CD8-positive, alpha-beta memory T cell (primary cell): ENCODE measurements at places on chromosomes 7 and 10.
A peak's percentile ranks its signal among the peaks of the same experiment; 100 is the strongest.

GRCh38 chr7:96952974-96953391 is 52.4 kb upstream of the DLX6 start:
- no peak for DNase-seq

- DNase-seq: no peak
Observed at GRCh38 chr7:42671627-42672026, 240.2 kb downstream of the C7orf25 start.

DNA sequence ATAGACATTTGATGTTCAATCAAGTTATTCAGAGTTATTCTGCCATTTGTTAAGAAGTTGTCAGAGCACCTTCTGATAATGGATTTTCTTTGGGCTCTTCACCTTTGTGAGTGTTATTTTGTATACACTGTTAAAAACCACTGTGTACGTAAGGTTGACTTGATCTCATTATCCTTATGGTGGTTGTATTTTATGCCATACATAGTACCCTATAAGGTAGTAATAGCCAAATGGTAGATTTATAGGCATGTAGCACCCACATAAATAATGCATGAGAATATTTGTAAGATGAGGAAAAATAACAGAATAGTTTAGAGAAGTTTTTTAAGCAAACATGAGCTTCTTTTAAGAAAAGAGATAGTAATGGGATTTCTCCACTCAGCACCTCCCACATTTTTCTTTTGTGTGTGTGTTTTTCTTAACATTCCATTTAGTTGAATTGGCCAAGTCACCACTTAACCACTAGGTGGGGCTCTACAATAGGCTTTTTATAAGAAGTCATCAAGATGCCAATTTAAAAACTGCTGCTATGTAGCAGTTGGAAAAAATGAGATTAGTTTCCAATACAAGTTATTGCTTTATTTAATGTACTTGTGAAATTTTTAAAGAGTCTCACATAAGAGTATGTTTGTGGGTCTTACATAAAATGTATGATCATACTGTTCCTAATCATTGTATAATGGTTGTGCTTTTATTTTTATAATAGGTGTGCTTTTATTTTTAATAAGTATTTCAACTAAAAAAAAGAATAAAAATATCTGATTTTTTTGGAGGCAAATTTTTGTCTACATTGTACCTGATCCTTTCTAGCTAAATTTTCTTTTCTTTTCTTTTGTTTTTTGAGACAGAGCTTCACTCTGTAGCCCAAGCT is 41.1 kb upstream of the STMP1 start:
- DNase-seq: no peak

- no peak for DNase-seq
Observed at GRCh38 chr10:99827936-99828335, 45.5 kb downstream of the ABCC2 start.

GRCh38 chr10:8279598-8279997 is 225.1 kb downstream of the GATA3 start:
- DNase-seq: no peak

GRCh38 chr10:12042409-12042796 is 206 bp downstream of the UPF2 start:
- DNase-seq: peak; percentile 72

DNA sequence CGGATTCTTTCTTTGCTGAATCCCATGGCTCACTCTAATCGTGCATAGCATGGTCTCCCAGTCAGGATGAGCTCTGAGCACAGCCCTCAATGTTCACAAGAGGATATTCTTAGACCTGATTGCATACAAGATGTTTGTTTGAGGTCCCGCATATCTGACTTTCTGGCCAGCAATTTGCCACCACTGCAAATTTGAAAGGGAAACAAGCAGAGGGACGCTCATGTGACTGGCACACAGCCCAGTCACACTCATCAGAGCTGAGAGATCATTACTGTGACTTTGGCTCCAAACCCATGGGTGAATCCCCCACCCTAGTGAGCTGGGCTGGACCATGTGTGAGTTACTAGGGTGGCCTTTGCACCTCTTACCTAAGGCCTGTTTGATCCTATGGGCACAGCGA is 9.9 kb downstream of the TAS2R41 start:
- DNase-seq: no peak

DNA sequence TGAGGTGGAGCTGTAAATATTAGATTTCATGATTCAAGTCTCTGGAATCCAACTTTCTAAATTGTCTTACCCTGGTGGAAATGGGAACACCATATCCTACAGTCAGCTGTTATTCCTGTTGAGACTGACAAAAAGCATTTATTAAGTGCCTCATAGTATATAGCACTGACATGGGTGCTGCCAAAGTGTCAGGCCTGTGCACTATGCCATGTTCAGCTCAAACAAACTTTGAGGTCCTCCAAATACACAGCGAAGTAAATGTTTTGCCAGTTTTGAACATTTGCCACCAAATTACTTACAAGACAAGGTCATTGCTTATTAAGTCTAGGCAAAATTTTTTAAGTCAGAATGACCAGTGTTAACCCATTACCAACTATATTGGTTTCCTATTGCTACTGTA is 162.9 kb upstream of the SLC25A13 start:
- no peak for DNase-seq

DNA sequence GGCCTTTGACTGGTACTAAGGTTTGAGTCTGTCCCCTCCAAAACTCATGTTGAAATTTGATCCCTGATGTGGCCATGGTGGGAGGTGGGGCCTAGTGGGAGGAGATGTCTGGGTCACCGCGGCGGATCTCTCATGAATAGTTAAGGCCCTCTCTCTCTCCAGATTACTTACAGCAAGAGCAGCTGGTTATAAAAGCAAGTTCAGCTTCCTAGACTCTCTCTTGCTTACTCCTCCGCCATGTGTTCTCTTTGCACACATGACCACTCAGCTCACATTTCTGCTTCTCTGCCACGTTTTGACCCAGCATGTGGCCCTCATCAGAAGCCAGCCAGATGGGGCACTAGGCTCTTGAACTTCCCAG is 29.9 kb upstream of the ZMIZ1 start:
- no peak for DNase-seq

- DNase-seq: no peak
Observed at GRCh38 chr7:96059075-96059474, 262.8 kb downstream of the SLC25A13 start.

GRCh38 chr10:15775513-15775912 is 55.8 kb upstream of the ITGA8 start:
- DNase-seq: no peak

DNA sequence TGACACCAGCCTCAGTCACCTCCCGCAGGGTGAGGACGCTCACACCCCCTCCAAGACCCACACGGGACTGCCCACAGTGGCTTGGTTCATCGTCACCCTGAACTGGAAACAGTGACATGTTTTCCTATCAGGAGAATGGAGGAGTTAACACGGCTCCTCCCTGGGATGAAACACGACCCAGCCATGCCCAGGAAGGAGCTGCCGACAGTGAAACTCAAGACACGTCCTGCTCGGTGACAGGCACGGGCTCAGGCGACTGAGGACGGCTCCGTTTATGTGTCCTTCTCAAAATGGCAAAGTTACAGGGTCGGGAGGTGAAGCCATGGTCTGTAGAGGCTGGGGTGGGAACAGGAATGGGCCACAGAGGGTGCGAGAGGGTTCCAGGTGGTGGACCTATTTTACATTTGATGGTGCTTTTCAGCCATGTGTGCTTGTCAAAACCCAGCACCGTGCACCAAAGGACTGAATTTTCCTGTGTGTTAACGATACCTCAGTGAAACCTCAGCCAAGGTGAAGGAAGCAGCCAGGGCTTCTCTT is 272.4 kb downstream of the ADARB2 start:
- DNase-seq: no peak

GRCh38 chr7:131244259-131244852 is 83.3 kb upstream of the MKLN1 start:
- DNase-seq: no peak

- DNase-seq: no peak
Observed at GRCh38 chr10:93027508-93027907, 33.1 kb upstream of the CYP26C1 start.

DNA sequence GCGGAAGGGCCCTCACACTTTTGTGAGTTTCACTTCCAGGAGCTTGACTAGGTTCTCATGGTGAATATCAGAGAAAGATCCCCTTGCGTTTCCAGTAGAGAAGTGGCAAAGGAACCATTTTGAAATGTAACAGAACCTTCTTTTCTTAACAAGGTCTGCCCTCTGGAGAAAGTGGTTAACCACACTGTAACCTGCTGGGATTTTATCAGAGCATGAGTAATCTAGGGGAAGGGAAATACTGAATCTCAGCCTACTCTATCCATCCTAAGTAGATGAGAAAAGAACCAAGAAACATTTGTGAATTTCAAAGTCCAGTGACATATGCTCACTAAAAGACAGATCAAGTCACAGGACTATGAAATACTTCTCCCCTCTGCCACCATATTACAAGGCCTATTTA is 235.5 kb downstream of the ZEB1 start:
- no peak for DNase-seq

DNA sequence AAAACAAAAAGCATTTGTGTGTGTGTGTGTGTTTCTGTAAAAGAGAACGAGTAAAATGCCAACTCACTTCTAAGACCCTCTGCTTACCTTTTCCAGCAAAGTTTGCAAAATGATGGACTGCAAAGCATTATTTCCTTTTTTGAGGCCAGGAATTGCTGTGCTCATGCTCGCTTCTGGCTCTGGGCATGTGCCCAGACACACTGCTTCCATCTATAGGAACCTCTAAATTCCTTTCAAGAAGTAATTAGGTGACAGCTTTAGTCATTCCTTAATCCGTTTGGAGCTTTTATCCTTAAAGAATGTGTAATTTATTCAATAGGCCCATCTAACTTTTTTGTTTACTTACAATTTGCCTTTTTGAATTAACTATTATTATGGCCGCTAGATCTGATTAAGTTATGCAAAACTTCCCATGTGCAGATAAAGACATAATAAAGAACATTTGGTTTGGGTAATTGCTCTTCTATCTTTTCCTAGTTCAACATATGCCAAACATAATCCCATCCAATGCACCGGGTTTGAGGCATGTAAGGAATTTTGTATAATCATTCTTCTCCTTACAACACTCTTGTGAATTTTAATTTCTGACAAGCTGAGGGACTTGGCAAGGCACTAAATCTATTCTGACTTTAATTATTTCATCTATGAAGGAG is 34.7 kb downstream of the A1CF start:
- DNase-seq: no peak

DNA sequence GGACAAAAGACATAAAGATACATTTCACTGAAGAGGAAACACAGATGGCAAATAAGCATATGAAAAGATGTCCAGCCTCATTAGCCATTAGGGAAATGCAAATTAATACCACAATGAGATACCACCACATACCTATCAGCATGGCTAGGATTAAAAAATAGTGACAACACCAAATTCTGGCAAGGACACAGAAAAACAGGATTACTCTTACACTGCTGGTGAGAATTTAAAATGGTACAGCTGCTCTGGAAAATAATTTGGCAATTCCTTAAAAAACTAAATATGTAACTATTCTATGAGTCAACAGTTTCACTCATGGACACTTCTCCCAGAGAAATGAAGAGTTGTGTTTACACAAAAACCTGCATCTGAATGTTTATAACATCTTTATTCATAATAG is 121.1 kb downstream of the C10orf90 start:
- DNase-seq: no peak

- no peak for DNase-seq
Observed at GRCh38 chr10:114095559-114096337, 52.1 kb downstream of the ADRB1 start.

DNA sequence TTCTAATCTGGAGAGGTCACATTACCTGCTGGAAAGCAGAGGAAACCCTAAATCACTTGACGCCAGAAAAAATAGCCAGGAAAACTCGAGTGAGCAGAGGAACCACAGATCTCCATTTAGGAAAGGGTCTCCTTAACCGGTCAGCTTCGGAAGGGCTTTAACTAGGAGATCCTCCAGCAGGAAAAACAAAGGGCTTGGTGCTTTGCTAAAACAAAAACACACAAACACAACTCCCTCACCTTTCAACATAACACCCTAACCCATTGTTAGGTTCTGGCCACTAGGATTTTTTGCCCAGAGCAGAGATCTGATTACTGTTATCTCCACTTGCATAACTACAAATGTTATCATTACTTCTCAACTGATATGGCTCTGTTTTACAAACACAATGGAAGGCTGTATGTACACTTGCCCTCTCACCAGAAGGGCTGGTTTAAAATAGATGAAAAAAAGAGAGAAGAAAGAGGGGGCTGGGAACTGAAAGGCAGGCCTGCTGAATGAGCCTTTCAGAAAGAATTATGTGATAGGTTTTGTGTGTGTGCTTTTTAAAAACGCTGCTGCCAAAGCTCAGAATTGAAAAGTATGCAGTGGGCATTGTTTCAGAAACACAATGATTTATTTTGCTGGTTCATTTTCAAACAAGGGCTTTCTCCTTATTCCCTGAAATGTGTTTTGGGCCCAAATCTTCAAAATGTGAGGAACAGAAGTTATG is 161.5 kb downstream of the FGFR2 start:
- no peak for DNase-seq

- no peak for DNase-seq
Observed at GRCh38 chr10:78255796-78256638, 222.4 kb downstream of the RPS24 start.
